T-helper 17 cell (primary cell): ENCODE measurements at places on chromosomes 2 and 18. TPM values are rescaled to one million over a fixed set of nuclear protein-coding genes. Genes with fewer than 3 reads are reported as not detected.
A peak's percentile ranks its signal among the peaks of the same experiment; 100 is the strongest.

GRCh38 chr2:166197446-166197845 is 69.6 kb upstream of the SCN1A start:
- no peaks in the 10 kb centered on the region for H3K27me3 ChIP-seq
- H3K4me3 ChIP-seq = no peak overlapping the region
- no peaks in the 10 kb centered on the region for H3K4me1 ChIP-seq
- H3K27ac ChIP-seq = no peak overlapping the region

- H3K27me3 ChIP-seq = peaks cover 5% of the 10 kb centered on the region
- H3K4me1 ChIP-seq = no peaks in the 10 kb centered on the region
- no peak overlapping the region for H3K27ac ChIP-seq
- DNase-seq = no peak
- H3K4me3 ChIP-seq = no peak overlapping the region
Observed at GRCh38 chr2:229370509-229370908, 99.4 kb upstream of the PID1 start.

DNA sequence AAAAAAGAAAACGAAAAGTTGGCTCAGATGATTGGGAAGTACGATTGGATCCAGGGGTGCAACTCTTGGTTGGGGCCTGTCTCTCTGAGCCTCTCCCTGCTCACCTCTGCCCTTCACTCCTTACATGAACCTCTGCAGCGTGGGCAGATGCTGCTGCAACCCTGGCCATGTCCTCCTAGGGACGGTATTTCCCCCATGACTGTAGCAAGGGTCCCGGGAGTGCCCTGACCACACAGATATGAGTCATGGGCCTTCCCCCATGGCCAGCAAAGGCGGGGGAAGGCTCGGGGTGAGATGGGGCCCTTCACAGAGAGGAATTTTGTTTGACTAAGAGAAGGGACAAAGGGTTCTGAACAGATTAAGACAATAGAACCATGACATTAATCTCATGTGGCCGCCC is 129.0 kb downstream of the NCK2 start:
- H3K36me3 ChIP-seq = peaks cover 5% of the 10 kb centered on the region
- H3K4me3 ChIP-seq = peak overlapping the region; percentile 69
- H3K27ac ChIP-seq = peak overlapping the region; percentile 96
- no peaks in the 10 kb centered on the region for H3K27me3 ChIP-seq

EFHD1 gene
- 1.1 TPM for total RNA-seq

MYO5B gene
- total RNA-seq = 0.12 TPM
